ENCODE measurements at places on chromosomes 1 and 21.

DNA sequence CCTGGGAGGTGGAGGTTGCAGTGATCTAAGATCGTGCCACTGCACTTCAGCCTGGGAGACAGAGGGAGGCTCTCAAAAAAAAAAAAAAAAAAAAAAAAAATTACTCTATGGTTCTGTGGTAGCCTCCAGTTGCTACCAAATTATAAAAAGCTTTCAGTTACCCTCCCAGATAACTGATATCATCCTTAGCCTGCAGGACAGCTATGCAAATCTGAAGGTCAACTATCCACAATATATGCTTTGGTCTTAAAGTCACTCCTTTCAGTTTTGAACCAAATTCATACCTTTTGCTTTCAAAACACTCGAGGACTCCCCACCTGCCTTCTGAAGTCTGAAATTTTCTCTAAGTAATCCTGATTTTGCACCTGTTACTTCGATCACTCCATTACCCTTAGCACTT, 3.1 kb downstream of the MIXL1 start:
- no peak for DNase-seq

GRCh38 chr21:35857095-35857494, 203.2 kb downstream of the SETD4 start:
- DNase-seq = no peak

GRCh38 chr21:44070391-44070790, 36.8 kb upstream of the PWP2 start:
- DNase-seq = no peak

- no peak for DNase-seq
These were observed 68.8 kb downstream of the ITGB3BP start for GRCh38 chr1:63454269-63454668.

- no peak for DNase-seq
These were observed 34.3 kb upstream of the KCNA3 start for GRCh38 chr1:110708974-110709440.

- DNase-seq = peak; percentile 83
These were observed 252.4 kb downstream of the TOMM20 start for GRCh38 chr1:234875953-234876855.

GRCh38 chr1:156346636-156347035, 8.3 kb downstream of the TSACC start:
- DNase-seq = no peak

DNA sequence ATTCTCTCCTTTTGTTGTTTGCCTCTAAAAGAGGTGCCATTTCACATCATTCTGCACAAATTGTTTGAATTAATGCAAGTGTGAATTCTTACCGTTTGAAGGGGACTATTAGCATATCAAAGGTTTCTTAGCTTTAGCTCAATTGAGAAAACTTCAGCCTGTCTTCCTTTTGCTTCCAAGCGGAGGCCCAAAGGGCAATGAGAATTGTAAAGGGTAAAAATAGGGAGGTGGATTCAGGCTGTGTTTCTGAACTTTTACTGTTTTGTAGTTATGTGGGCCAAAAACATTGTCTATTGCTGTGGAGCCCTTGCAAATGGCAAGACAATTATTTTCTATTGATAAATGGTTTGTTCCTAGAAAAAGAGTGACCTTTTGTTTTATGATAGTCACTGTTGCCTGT, 3.6 kb downstream of the ADGRL2 start:
- DNase-seq = no peak

GRCh38 chr1:167819849-167820683, 93.9 kb downstream of the ADCY10 start:
- DNase-seq = peak; percentile 55

DNA sequence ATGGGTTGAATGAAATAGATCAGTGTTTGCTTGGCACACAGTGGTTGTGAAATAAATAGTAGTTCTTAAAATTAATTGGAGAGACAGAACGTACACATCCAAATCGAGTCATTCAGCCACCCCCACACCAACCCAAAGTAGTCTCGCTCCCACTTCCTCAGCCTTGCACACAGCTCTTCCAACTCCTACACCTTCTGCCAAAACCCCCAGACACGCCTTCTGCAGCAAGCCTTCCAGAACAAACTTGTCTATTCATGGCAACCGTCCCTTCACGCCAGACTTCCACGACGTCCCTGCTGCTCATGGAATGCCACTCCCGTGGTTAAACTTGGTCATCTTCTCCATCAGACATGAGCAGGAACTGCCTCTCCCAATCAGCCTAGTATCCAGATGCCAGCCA, 37.5 kb upstream of the RD3 start:
- no peak for DNase-seq

DNA sequence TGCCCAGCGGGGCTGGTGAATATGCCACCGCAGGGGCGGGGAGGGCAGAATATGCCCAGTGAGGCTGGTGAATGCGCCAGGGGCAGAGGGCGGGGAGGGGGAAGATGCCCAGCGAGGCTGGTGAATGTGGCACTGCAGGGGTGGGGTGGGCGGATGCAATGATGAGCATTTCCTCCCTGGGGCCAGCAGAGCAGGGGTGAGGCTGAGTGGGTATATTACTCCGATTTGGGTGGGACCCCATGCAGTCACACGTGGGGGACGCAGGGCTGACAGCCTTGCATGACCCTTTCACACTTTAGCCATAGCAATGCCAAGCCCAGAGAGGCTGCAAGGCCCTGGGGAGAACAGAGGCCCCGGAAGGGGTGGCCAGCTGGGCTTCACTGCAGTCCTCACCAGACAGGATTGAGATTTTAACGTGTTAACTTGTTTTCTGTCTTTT, 9.3 kb upstream of the SLX9 start:
- no peak for DNase-seq

DNA sequence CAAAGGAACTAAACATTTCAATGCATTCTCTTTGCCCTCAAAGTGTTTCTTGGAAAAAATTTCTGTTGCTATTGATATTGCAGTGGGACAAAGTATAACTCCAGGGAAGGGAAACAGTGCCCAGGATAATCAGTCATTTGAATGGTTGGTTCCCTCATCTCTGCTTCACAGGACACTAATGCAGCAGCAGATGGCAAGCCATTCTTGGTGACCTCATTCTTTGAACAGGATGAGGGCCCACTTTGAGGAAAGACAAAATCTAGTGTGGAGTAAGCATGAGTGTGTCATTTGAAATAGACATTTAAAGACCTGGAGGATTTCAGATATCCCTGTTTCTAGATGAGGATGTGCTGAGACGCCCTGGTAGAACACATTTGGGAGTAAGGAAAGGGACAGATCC, 32.3 kb downstream of the CHRM3 start:
- no peak for DNase-seq

DNA sequence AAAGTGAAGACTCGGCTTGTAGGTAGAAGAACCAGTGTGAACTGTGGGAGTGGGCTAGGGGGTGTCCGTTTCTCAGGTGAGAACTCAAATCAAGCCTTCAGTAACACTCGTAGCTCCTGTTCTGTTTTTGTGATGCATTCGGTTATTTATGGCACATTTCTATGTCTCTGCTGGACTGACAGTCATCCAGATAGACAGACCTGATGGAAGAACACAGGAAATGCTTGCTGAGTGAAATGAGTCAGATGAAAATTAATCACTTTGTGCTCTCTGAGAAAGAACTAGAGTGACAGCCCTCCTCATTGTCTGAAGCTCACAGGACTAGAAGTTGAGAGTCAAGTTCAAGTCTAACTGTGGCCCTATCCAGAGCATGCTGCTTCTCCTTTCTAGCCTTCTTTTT, 360.1 kb upstream of the PLXNA2 start:
- DNase-seq = no peak

GRCh38 chr1:209594440-209594839, 10.9 kb downstream of the CAMK1G start:
- no peak for DNase-seq

- no peak for DNase-seq
These were observed 68.6 kb downstream of the MDM4 start for GRCh38 chr1:204584699-204585372.

GRCh38 chr1:182716740-182717720, 32.6 kb upstream of the RGS8 start:
- DNase-seq = no peak

DNA sequence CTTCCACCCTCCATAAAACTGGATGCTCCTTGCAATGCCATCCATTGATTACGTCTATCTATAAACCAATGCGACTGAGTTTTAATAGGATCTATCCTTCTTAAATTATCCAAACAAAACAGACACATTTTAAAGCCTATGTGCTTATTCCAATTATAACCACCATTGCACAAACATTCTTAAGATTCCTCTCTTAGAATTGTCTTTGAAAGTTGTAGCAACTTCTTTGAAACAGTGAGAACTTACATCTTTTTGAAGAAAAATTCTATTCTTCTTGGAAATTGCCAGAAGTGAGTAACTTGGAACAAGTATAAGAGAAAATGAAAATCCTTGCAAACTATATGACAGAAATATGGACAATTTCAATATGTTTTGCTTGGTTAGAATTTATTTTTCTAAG, at the start of gene KRTAP26-1:
TSS of gene KRTAP26-1 (minus strand) at position 101 of the 400 bp plus-strand sequence. CDS start 280 bp downstream, outside the sequence.
- no peak for DNase-seq

DNA sequence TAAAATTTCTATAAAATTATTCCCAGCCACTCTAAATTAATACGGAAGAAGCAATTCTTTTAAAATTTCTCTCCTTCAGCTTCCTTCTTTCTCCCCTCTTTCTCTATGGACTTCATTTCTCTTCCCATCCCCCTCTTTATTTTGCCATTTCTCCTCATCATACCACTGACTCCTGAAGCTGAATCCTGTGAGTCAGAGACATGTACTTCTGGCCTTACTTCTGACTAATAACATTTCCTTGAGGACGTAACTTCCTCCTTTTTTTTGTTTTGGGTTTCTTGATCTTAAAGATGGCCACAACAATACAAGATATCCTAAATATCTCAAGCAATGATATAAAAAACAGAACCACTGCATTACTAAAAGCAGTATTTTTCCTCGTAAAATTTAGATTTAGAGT, 63.6 kb upstream of the DENND1B start:
- no peak for DNase-seq

DNA sequence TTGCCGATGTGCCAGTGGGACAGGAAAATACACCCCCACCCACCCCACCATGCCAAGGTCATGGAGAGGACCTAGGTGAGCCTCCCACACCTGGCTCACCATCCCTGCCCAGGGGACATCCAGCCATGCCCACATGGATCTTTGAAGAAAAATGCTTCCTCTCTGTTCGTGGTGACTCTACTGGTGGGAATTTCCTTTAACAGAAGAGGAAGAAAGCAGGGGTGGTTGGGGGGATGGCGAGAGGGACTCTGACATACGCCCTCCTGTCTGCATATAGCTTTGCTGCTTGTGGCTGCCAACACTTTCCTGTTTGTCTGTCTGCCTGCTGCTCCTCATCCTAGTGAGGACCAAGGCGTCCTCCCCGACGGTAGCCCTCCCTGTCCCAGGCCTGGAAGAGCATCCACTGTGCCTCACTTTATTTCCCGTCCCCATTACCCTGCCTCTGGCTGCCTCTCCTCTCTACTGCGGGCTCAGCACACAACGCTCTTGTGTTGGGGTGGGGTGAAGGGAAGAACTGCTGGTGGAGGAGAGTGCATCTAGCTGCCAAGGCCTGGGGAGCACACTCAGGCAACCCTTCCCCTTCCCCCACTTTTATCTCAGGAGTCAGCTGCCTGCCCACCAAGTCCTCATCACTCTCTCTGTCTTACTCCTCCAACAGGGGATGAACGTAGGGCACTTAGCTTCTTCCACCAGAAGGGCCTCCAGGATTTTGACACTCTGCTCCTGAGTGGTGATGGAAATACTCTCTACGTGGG, 2.5 kb downstream of the SEMA4A start:
- DNase-seq = no peak

- no peak for DNase-seq
These were observed 1.6 kb downstream of the TTC13 start for GRCh38 chr1:230976825-230977747.

GRCh38 chr1:93552741-93553455, 105.0 kb downstream of the FNBP1L start:
- no peak for DNase-seq

DNA sequence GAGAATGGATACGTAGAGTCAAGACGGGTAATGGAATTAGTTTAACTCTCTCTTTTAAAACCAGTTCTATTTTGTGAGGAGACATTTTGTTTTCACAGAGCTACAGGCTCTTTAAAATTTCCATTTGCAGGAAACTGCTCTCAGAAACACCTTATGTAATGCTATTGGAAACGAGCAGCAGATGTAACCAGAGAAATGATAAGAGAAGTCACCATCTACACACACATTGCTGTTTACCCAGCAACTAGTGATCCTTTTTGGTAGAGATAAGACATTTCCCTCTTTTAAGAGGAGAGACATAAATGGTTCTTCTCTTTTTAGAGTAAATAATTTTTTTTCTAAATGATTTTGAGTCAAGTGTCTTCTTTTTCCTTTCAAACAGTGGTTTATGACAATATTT, 80.6 kb downstream of the KCTD3 start:
- DNase-seq = no peak

DNA sequence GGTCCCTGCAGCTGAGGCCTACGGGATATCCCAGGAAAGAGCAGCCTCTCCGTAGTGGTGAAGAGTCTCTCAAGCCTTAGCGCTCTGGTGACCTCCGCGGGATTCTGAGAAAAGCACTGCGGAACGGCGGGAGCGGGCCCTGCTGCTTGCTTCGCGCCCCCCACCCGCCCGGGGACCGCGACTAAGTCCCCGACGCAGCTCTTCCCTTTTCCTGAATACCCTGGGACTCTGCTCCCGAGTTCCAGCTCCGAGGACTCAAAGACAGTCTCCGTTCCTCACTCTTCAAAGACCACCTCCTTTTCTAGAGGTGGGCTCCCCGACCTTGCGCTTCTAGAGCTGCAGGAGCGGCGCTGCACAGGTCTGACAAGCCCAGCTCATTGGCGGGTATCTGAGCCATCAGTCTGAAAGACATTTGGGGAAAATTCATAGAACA, 3.6 kb upstream of the PRRX1 start:
- no peak for DNase-seq

GRCh38 chr1:225889743-225890142, 797 bp upstream of the LEFTY1 start:
- no peak for DNase-seq

DNA sequence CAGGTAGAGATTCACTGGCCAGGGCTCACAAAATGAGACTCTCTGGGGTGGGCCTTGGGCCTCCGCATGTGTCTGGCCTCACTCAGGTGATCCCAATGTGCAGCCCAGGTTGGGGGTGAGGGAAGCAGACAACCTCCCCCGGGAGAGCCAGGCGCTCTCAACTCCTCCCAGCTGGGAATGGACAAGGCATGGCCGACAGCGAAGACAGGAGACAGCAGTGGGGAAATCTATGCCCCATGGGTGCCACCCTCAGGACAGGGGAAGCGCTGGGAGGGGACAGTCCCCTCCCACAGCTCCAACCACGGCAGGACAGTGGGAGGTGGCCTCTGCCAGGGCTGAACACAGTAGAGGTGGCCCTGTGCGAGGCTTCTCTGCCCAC, 47.7 kb downstream of the PRDM15 start:
- no peak for DNase-seq

DNA sequence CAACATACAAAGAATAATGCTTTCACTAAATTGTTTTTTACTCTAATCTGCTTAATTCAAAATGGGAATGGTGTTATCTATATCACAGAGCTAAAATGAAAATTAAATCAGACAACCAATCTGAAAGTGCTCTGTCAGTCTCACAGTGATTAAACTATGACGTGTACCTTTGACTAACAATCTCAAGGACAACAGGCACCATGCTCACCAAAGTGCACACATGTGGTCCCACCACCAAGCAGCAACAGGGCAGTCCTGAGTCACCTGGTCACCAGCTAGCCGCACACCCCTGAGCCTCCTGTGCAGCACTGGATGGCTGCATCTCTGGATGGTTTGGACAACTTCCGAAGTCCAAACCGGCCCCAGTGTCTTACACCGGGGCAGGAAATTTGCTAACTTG, 54.5 kb upstream of the NADK start:
- DNase-seq = no peak

GRCh38 chr1:20483098-20483832, 2.7 kb downstream of the CAMK2N1 start:
- DNase-seq = no peak

- DNase-seq = no peak
These were observed 176.6 kb upstream of the GORAB start for GRCh38 chr1:170355267-170355801.

Measured in HuH-7.5 (cell line).